Esophagus mucosa (tissue), 1 donor: ENCODE measurements at places on chromosomes 3 and 15. TPM values are rescaled to one million over a fixed set of nuclear protein-coding genes. Genes with fewer than 3 reads are reported as not detected.

The ARPP21 gene
- not detected for total RNA-seq

DNA sequence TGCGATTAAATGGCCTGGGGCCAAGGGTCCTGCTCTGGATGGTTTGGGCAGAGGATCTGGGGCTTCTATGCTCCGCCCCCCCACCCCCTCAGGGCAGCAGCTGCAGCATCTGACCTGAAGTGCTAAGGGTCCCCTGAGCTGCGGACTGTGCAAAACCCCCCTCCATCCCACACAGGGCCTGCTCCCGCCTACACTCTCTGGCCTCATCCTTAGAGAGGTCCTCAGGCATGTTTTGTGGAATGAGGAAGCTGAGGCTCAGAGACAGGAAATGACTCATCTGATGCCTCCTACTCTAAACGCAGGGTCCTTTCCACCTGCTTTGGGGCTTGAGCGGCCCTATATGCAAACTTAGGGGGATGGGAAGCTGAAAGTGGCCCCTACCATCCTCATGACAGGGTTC is 59.5 kb upstream of the CTSH start:
- peak; percentile 68 for ATAC-seq

DNA sequence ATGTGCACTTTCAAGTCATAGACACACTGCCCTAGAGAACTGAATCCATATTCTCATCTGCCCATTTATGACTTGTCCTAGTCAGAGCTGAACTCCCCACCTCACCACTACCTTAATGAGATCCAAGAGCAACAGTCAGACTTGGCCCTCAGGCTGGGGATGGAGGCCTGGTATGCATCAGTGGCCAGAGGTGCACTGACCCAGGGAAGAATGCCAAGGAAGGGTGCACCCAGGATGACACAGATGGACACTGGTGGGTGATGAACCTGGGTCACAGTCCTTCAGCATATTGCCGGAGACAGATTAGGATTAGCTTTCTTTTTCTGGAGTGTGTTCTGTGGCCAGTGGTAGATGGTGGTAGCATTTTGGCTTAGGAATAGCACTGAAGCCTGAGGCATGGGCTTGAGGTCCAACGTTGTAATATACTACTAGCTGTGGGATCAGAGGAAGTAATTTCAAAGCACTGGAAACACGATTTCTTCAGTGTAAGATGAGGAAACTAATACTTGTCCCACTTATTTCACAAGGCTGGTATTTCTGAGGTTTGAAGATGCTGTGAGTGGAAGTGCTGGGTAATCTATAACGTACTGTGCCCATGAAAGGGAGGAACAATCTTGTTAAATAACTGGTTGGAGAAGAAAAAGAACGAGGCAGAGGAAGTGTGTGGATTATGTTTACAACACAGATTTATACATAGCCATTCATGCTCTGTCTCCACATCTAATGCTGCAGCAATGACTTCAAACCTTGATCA is 265.0 kb downstream of the THRB start:
- ATAC-seq, result no peak

DNA sequence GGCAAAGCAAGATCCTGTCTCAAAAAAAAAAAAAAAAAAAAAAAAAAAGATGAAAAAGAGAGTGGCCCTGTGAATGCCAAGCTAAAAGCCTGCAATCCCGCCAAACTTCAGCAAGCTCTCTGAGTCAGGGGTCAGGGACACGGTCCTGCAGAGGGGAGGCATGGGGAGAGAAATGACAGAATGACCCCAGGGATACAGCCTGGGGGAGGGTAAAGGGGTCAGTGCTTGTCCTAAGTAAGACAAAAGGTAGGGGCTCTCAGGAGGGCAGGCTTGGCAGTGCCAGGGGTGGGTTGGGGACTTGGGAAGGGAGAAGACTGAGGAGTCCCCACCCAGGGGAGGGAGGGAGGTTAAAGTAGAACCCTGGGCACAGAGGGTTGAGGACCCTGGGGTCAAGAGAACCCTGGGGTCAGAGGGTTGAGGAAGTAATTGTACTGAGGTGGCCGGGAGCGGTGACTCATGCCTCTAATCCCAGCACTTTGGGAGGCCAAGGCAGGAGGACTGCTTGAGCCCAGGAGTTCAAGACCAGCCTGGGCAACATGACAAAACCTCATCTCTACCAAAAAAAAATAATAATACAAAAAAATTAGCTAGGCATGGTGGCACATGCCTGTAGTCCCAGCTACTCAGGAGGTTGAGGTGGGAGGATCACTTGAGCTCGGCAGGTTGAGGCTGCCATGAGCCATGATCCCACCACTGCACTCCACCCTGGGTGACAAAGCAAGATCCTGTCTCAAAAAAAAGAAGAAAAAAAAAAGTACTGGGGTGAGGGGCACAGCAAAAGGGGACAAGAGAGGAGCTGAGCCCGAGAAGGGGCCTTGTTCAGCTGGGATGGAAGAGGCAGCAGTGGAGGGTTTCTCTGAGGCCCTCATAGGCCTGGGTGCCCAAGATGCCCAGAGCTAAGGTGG is 5.2 kb upstream of the SEMA3B start:
- no peak for ATAC-seq

The RFT1 gene
- total RNA-seq, result 15.8 TPM

The IQCF5 gene
- total RNA-seq, result not detected

The GHRL gene
- 0.76 TPM for total RNA-seq

DNA sequence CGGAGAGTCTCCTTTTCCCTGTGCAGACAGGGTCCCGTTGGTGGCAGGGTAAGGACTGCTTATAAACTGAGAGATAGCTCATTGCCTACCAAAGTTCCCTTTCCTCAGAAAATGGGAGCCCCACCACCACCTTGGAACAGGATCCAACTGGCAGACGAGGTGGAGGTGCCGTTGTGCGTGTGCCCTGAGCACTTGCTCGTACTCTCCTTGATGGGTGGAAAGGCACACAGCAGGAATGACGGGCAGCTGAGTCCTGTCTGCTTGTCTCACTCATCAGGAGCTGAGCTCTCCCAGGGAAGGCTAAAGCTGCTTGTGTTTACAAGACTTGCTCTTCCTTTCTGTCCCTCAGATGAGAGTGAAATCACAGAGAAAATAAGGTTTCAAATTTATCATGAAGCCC is 60.7 kb downstream of the B3GNT5 start:
- ATAC-seq, result no peak

- ATAC-seq, result no peak
Measured at GRCh38 chr15:69209661-69210060, 49.2 kb downstream of the GLCE start.

- ATAC-seq, result no peak
Measured at GRCh38 chr3:41164777-41165176, 34.5 kb upstream of the CTNNB1 start.

DNA sequence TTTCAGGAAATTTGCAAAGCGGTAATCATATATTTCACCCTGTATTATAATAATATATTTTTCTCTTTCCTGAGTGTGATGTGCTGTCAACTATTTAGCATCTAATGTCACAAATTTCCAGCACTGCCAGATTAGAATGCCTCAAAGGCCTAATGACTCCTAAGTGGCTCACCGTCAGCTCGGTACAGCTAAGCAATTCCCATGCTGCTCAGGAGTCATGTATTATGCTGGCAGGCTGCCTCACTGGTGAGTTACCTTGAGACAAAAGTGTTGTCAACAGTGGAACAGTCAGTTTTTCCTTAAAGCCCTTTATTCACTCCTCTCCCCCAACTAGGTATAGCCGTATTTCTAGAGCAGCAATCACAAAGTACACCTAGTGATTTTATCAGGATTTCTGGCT is 83.6 kb downstream of the NSUN3 start:
- no peak for ATAC-seq

GRCh38 chr3:154059833-154060232 is 61.4 kb upstream of the ARHGEF26 start:
- peak; percentile 99 for ATAC-seq

The GOLGA8T gene
- total RNA-seq, result not detected

The IGSF10 gene
- 0.20 TPM for total RNA-seq

GRCh38 chr3:18666655-18667054 is 241.5 kb upstream of the SATB1 start:
- ATAC-seq, result peak; percentile 96

The SEMA7A gene
- total RNA-seq, result 4.0 TPM

The PARP16 gene
- total RNA-seq, result 7.0 TPM

GRCh38 chr3:53027254-53027844 is 18.5 kb downstream of the SFMBT1 start:
- ATAC-seq, result no peak

- no peak for ATAC-seq
Measured at GRCh38 chr15:100723315-100723801, 121.0 kb downstream of the ASB7 start.

The AHSG gene
- total RNA-seq, result not detected

The PLCH1 gene
- total RNA-seq, result 0.40 TPM

The PLD1 gene
- 74.3 TPM for total RNA-seq

- ATAC-seq, result no peak
Measured at GRCh38 chr3:84967767-84968581, 9.2 kb downstream of the CADM2 start.

The DNAJA4 gene
- 9.5 TPM for total RNA-seq

DNA sequence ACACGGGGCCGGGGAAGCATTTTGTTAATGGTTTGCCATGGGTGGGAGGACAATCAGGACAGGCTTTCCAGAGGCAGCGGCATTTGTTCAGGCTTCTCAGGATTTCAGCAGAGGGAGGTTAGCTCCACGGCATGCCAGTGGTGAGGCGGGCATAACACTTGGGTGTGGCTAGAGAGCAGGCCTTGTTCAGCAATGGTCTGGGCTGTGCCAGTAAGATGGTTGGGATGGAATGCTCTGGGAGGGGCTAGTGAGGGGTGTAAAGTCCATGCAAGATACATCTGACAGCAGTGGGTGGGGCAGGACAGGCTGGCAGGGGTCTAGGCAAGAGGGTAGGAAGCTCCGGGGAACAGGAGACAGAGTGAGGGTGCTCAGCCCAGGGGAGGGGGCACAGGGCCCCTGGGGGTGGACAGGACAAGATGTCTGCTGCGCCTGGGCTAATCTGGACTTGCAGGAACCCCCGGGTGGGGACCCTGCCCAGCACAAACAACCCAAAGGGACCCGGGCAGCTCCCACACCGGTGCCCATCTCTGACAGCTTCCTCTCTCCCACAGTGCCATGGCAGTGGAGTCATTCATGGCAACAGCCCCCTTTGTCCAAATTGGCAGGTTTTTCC is 8.4 kb downstream of the TMEM43 start:
- ATAC-seq, result peak; percentile 1

The ZNF148 gene
- 21.2 TPM for total RNA-seq

The NR2F2 gene
- total RNA-seq, result 6.9 TPM

- no peak for ATAC-seq
Measured at GRCh38 chr3:180680097-180680430, 775 bp upstream of the CCDC39 start.

DNA sequence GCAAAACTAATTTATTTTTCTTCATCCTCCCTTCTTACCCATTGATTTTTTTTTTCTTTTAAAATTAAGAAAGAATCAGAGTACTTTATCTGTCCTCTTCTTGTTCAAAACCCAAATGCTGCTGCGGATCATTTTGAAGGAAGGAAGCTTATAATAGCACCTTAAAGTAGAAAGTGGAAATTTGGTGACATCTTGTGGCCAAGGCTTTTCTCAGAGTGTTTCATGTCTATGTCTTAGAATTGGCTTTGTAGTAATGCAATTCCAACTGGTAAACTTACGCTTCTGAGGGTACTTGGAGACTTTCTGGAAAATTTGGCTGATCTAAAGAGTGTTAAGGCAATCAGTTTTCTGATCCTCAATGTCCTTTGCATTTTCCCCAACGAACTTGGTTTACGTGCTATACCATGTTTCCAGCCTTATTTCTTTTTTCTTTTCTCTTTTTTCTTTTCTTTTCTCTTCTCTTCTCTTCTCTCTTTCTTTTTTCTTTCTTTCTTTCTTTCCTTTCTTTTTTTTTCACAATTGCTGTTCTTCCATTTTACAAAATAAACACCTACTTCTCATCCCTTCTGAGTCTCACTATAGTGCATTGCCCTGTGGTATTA is 30.7 kb downstream of the C3orf38 start:
- no peak for ATAC-seq
